ENCODE measurements at places on chromosomes 2 and 18. TPM values are rescaled to one million over a fixed set of nuclear protein-coding genes. Genes with fewer than 3 reads are reported as not detected.

The GAD1 gene
- not detected for total RNA-seq

The CXCR1 gene
- not detected for total RNA-seq

- no peak for ATAC-seq
Observed at GRCh38 chr2:101012054-101012705, 10.1 kb downstream of the RPL31 start.

GRCh38 chr2:209351636-209352035 is 72.2 kb upstream of the MAP2 start:
- no peak for ATAC-seq

DNA sequence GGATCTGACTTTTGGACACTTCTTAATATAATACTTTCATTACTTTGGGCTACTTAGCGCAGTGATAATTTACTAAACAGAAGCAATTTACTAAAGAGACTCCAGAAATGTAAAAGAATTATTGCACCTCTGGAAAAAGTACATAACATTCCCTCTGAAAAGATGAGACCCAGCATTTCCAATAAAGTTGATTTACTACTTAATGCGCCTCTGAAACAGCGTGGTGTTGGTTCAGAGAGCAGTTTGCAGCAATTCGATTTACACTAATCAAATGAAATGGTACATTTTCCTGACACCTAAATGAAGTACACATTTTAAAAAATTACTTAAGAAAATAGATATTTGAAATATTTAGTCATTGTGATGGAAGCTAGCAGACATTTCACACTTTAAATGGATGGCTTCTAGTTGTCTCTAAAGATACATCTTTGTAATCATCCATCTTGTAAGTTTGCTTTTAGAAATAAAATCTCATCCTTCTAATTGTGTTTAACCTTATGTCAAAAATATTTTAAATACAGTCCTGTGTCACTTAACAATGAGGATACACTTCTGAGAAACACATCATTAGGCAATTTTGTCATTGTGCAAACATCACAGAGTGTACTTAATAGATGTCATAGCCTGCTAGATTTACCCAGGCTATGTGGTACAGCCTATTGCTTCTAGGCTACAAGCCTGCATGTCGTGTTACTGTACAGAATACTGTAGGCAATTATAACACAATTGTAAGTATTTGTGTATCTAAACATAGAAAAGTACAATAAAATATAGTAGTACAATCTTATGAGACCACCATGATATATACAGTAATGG is 284.6 kb upstream of the UBE2E3 start:
- no peak for ATAC-seq

DNA sequence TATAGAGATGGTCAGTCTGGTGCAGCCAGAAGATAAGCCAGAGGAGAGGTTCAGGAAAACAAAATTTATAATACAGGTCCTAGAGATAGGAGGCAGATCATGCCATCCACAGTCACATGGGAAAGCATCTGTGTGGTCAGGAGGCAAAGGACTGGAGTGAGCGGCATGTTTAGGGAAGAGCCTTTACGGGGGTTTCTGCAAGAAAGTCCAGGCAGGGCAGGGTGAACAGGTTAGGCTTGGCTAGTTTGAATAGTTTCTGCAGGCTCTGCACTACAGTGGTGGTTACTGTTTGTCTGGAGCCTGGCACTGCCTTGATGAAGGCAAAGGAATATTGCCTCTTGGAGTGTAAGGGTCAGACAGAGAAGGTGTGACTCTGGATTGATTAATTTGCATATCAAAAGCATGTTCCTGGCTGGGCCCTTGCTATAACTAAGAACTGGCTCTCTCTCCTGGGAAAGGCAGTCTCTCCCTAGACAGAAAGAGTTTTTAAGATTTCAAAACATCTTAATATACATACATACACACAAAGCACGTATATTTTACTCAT is 1034.7 kb upstream of the CHAC2 start:
- no peak for ATAC-seq

DNA sequence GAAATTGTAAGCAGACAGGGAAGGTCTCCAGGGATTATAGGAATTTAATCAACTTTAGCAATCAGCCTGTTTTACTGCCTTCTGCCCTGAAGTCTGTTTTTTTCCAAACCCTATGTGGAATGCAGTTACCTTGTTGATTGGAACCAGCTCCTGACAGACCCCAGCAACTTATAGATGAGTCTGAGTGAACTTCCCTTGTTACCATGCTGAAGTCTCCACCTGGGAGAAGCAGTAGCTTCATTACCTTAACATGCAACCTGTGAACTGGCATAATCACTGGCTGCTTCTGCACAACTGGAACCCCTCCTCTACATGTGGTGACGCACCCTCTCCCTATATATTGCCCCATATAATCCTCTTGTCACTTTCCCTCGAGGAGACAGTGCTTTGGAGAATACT is 226.3 kb upstream of the SPOPL start:
- no peak for ATAC-seq

GRCh38 chr2:182717816-182718215 is 1.8 kb downstream of the DNAJC10 start:
- ATAC-seq, result no peak

GRCh38 chr2:195411219-195411687 is 245.8 kb upstream of the SLC39A10 start:
- ATAC-seq, result no peak

The LMAN1 gene
- total RNA-seq, result 64.0 TPM

Data from gastroesophageal sphincter (tissue), 4 donors.